ENCODE measurements at places on chromosomes 11 and 22. TPM values are rescaled to one million over a fixed set of nuclear protein-coding genes. Genes with fewer than 3 reads are reported as not detected.

INSC gene
- total RNA-seq = 0.51 TPM

BDNF gene
- 2.9 TPM for total RNA-seq

ART1 gene
- total RNA-seq = 1.7 TPM

DNA sequence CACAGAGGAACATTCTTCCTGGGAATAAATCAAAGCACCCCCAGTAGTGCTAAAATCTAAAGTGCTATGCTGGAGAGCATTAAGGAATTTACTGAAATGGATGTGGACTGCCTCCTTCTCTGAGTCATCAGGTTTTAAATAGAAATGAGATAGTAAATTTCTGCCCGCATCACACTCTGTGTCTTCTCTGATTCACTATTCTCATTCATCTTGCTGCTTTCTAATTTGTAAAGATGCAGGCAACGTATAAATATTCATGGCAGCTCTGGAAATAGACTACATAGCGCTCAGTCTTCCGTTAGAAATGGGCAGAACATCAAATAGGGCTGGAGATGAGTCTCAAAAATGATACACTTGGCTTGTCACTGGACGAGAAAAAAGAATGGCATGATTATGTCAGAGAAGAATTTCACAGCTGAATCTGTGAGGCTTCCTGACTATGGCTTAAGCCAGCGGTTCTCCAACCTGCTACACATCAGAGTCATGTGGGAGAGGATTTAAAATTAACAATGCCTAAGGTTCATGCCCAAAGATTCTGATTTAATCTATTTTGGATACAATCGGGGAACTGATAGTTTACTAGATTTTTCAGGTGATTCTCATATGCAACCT, 178.2 kb downstream of the LRRC4C start:
- DNase-seq = no peak

- no peak for DNase-seq
Measured at GRCh38 chr11:6812390-6813005, 13.0 kb upstream of the OR6A2 start.

DNA sequence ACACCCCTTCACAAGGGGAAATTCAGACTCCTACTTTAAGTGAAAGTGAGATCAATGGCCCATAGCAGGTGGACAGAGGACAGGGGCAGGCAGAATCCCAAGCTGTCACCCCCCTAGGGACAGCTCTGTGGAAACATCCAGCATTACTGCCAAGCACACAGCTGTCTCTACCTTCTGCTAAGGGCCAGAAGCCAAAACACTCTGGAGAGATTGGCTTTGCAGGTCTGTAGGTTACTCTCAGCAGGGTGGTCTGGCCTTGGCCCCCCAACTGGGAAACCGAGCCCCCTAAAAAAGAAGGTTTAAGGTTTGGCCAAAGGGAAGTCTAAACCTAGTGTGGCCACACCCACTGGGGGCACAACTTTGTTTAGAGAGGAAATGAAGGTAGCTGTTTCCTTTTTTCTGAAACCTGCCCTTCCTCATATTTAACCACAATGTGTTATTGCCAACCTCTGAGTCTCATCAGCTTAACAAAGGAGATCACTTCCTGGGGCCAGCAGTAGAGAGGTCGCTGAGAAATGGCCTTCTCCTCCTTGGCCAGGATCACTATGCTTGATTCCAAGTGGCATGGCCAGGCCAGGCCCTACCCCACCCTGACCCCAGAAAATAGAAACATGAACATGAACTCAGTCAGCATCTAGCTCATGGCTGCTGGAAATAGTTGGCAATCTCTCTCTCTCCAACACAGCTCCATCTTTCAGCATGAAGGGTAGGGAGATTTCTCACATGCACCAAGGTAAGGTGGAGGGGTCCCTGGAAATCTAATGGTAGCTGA, 25.9 kb upstream of the SCARF2 start:
- no peak for DNase-seq

All from Right ventricle myocardium inferior (tissue), 1 donor.